ENCODE measurements at places on chromosomes 13 and 19.

- DNase-seq: no peak
Measured at GRCh38 chr13:50951366-50951765, 41.8 kb downstream of the RNASEH2B start.

- no peak for DNase-seq
Measured at GRCh38 chr13:91785431-91786119, 387.2 kb downstream of the GPC5 start.

DNA sequence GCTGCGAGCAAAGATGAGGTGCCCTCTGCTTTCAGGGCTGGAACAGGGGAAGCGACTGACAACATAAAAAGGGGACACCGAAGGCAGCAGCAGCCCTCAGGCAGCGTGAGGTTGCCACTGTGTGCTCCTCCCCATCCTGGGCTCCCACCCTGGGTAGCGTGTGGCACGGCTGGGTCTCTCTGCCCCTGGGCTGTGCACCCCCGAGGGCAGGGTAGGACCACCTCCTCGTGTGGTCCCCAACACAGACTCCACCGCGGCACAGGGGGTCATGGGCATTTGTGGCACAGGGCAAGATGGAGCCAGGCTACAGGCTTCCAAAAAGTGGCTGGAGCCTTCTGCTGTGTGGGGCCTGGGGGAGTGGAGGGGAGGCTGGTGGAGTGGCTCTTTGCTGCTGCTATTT is 6.5 kb upstream of the RSPH6A start:
- DNase-seq: no peak

- no peak for DNase-seq
Measured at GRCh38 chr19:19602713-19603324, 15.7 kb downstream of the PBX4 start.

DNA sequence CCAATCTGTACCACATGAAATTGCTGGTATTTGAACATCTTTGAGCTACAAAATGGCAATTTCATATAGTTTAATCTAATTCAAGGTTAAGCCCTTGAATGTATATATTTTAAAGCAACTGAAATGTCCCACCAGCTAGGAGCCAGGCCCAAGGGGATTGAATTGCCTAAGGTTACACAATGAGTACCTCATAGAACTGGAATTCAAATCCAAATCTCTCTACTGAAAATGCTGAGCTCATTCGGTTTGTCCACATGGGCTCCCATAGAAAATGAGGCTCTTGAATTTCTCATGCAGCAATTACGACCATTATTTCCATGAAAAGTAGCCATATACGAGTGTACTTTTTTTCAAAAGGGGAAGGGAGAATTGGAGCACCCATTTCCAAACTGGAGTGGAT is 31.5 kb upstream of the FNDC3A start:
- DNase-seq: no peak
